ENCODE measurements at places on chromosomes 5 and 9. TPM values are rescaled to one million over a fixed set of nuclear protein-coding genes. Genes with fewer than 3 reads are reported as not detected.

Gene NR5A1
- not detected for total RNA-seq

Gene GFPT2
- total RNA-seq: 11.2 TPM

Gene CD74
- 2.9 TPM for total RNA-seq

Gene MCC
- total RNA-seq: 12.0 TPM

Gene FBP2
- not detected for total RNA-seq

Gene RORB
- not detected for total RNA-seq

Gene PCDHGA11
- 2.0 TPM for total RNA-seq

Gene GABRA1
- not detected for total RNA-seq

Gene LURAP1L
- total RNA-seq: 9.4 TPM

Gene FCN2
- not detected for total RNA-seq

Gene SPTLC1
- total RNA-seq: 66.4 TPM

Gene PIP5KL1
- 0.36 TPM for total RNA-seq

Gene LRRC70
- total RNA-seq: 0.19 TPM

Gene PIP5K1B
- 0.21 TPM for total RNA-seq

Gene COL27A1
- total RNA-seq: 2.9 TPM

Gene CMYA5
- total RNA-seq: 0.47 TPM

Gene SCGB3A2
- total RNA-seq: not detected

Gene SLC6A18
- not detected for total RNA-seq

Gene GLRA1
- total RNA-seq: not detected

Gene ANKRD34B
- total RNA-seq: not detected

Gene ESM1
- not detected for total RNA-seq

Gene NEURL1B
- 3.8 TPM for total RNA-seq

Gene SNCB
- total RNA-seq: 0.16 TPM

Gene AK8
- 0.13 TPM for total RNA-seq

Gene LHX6
- total RNA-seq: 0.32 TPM

Data from myocyte (in vitro differentiated cells).